ENCODE measurements at places on chromosomes 3 and 15.
A peak's percentile ranks its signal among the peaks of the same experiment; 100 is the strongest.

- DNase-seq = no peak
Measured at GRCh38 chr3:119918992-119919933, 137.4 kb downstream of the NR1I2 start.

DNA sequence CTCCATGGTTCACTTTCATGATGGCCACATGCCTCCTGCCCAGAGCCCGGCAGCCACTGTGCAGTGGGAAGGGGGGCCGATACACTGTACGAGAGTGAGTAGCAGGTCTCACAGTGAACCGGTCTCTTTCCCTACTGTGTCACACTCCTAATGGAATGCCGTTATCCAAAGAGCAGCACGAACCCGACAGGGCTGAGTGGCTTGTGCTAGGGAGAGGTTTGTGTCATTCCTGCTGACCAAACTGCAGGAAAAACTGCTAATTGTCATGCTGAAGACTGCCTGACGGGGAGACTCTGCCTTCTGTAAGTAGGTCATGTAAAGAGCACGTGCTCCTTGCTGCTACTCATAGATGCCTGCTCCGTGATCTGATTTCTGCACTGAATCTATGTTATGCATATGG lies 105.1 kb downstream of the ARPP21 start:
- DNase-seq = peak; percentile 12

GRCh38 chr15:86155551-86155950 lies 75.9 kb downstream of the AGBL1 start:
- no peak for DNase-seq

DNA sequence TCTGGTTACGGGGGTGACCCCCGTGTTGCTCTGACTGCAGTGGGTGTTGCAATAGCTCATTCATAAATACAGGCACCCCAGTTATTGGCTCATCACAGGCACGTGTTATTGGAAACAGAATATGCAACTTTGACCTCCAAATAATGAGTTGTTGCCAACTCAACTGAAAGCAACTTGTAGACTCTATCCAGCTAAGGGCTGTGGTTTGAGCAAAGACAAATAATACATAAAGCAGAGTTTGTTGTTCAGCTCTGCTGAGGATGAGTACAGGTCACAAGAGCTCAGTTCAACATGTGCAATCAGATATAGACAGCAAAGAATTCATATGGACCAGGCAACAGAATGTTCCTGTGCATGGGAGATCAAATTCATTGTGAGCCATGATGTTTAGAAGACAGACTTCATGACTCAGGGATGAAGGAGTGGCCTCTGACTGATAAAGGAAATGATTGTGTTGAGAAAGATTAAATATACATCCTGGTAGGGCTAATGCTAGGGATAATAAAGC lies 87.6 kb upstream of the LRIG1 start:
- DNase-seq = peak; percentile 90

DNA sequence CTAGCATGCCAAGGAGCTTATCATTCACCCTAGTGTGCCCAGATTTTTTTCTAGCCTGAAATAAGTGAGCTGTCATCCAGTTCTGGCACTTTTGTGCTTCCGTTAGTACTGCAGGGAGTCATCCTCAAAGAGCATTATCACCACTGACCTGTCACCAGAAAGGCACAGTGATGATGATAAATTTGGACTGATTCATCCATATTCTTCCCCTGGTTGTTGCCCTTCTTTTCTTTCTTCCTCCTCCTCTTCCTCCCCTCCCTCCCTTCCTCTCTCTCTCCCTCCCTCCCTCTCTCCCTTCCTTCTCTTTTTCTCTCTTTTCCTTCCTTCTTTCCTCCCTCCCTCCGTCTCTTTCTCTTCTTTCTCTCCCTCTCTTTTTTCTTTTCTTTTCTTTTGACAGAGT lies 21.3 kb downstream of the SLC35G2 start:
- DNase-seq = no peak

- DNase-seq = no peak
Measured at GRCh38 chr3:176798680-176799079, 398.6 kb downstream of the TBL1XR1 start.

- DNase-seq = peak; percentile 56
Measured at GRCh38 chr3:177724020-177724638, 526.8 kb upstream of the TBL1XR1 start.

DNA sequence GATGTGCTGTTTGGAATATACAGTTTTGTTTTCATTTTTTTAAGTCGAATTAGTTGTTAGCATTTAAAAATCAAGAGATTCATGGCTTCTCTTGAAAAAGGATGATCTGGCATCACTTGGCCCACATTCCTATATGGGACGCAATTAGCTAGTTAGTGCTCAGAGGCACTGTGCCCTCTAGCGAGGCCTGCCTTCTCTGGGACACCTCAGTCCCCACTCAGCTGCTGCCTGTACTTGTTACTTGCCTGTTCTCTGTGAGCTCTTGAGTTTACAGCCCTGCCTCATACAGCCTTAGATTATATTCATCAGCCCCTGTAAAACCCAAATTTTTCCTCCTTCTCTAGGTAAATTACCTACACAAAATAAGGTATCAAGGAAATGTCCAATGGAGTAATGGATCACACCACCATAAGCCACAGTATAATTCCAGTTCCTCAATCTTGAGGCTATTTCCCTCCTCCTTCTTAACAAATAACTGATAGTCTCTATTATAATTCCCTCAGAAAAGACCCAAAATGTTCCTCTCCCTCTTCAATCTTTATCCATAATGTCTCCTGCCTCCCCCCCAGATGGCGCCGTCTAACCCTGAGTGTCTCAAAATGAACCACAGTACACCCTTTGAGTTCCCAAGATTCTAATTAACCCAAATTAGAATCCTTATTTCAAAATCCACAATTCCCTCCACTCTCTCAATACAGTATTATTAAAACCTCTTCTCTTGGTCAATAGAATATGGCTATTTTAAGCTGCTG lies 2.7 kb downstream of the ZMAT3 start:
- peak; percentile 41 for DNase-seq

- peak; percentile 31 for DNase-seq
Measured at GRCh38 chr3:38731522-38731921, 82.0 kb upstream of the SCN5A start.

DNA sequence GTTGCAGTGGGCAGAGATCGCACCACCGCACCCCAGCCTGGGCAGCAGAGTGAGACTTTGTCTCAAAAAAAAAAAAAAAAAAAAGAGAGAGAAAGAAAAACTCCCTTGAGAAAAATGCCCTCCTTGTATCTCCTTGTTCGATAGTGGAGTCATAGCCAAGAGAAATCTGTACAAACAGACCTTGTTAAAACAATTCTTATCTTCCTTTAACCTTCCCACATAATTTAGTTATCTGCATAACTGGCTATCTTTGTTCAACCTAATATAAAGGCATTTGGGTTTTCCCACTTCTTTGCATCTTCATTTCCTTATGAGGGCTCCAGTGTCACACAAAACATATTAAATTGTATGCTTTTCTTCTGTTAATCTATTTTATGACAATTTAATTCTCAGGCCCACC lies 65.1 kb upstream of the ATP11B start:
- DNase-seq = no peak

GRCh38 chr3:114552527-114552812 lies 258.6 kb downstream of the TIGIT start:
- no peak for DNase-seq

GRCh38 chr3:79368403-79368802 lies 399.4 kb downstream of the ROBO1 start:
- peak; percentile 34 for DNase-seq

DNA sequence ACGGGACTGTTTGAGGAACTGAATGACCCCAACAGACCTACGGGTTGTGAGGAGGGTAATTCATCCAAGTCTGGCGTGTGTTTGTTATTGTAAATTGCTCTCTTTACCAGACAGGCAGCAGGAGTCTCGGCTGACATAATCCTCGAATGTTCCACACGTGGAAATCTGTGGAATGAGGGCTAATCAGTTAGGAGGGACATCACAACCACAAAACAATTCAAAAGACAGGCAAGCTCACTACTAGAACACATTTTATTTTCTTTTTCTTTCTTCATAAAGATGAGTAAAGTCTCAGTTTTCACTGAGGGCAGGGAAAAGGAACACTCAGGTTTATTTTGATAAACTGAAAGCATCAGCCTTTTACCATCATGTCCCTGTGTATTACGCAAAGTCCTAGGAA lies 53.8 kb downstream of the GRK7 start:
- DNase-seq = peak; percentile 55

DNA sequence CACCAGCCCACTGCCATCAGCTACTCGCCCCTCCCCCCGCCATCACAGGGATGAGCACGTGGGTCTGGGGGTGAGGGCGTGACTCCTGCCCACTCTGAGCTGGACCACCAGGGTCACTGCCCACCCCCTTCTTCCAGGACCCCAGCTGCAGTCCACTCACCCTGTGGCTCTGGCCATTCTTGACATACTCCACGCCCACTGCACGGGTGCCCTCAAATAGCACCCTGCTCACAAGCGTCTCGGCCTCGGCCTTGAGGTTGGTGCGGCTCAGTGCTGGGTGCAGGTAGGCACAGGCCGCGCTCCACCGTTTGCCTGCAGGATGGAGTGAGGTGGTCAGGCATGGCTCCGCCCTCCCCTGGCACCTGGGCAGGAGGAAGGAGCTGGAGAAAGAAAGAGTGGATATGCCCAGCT lies 23.9 kb downstream of the CHDH start:
- DNase-seq = no peak

DNA sequence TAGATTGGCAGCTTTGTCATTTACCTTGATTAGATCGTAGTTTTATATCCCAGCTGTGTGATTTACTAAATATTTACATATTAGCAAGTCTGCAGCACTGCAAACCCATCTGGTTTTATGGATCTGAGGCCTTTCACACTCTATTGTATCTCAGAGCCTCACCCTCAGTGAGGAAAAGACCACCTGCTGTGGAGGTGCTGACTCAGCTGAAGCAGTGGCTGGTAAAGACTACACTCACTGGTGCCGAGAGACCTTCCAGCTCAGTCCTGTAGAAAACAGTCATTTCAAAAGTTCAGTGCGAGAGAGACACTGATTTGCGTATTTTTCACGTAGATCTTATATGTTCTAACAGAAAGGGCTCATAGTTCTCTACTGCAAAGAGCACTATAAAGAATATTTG lies 307.8 kb upstream of the TPM1 start:
- peak; percentile 65 for DNase-seq

DNA sequence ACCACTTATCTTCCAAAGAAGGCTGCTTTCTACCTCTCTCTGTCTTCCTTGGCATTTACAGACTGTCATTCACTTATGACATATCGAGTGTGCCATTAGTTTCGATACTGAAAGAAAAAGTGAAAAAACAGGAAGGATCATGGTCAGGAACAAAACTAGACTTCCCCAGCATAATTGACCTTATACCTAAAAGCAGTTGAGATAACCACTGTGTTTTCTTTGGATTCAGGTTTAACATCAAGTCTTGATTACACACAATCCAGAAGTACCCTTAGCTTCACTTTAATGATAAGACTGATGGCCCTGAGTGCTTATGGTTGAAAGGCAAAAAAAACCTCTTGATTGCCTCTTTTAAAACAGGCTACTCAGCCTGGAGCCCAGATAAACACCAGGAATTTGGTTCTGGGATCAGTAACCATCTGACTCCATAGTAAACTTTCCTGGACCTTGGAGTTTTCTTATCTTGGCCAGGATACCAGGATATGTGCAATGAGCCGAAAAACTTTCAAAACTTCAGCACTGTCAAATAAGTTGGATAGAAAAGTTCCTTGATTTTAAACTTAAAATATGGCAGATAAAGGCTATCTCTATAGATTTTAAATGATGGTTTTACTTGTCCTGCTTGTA lies 5.0 kb upstream of the UACA start:
- no peak for DNase-seq

DNA sequence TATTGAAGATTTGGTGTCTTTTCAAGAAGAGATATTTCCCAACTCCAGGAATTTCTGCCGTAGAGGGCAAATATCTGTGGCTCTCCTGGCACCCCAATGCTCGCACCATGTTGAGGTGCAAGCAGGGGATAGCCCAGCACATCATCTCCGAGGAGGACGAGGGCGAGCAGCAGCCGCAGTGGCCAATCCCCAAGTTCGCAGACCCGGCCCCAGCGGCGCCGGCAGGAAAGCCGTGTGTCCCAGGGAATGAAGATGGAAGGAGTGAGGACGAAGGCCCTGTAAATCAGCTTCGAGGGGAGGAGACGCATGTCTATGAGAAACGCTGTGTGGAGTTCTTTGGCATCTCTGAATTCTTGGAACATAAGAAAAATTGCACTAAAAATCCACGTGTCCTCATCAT lies 213.4 kb upstream of the UBE2E2 start:
- no peak for DNase-seq

DNA sequence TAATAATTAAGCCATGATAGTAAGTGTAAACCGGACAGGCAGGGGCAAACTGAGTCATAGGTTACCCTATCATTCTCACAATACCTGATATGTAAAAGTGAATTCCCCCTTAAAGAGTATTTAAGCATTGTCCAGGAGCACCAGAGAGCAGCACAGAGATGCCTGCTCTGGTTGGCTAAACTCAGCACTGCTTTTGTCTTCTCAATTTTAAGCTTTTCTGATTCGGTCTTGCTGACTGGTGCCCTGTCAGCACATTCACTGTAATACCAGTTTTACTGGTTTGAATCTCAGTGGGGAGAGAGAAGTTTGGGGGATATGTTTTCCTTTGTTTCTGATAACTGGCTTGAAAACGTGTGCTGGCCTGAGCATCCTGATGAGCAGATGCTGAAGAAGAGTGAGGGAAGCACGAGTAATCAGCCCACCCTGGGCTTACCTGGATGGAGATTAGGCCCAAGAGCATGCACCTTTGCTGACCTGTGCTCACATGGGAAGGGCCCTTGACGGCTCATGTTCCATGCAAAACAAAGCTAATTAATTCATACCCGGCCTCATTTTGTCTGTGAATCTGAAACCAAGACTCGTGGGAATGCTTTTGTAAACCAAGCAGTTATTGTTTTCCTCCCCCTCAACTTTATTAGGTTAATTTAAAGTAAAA lies 208.5 kb upstream of the MRPL3 start:
- no peak for DNase-seq

Data from choroid plexus epithelial cell (primary cell).